ENCODE measurements at places on chromosomes 1 and 21.

GRCh38 chr1:91640877-91641526, 140.4 kb downstream of the CDC7 start:
- DNase-seq = no peak

DNA sequence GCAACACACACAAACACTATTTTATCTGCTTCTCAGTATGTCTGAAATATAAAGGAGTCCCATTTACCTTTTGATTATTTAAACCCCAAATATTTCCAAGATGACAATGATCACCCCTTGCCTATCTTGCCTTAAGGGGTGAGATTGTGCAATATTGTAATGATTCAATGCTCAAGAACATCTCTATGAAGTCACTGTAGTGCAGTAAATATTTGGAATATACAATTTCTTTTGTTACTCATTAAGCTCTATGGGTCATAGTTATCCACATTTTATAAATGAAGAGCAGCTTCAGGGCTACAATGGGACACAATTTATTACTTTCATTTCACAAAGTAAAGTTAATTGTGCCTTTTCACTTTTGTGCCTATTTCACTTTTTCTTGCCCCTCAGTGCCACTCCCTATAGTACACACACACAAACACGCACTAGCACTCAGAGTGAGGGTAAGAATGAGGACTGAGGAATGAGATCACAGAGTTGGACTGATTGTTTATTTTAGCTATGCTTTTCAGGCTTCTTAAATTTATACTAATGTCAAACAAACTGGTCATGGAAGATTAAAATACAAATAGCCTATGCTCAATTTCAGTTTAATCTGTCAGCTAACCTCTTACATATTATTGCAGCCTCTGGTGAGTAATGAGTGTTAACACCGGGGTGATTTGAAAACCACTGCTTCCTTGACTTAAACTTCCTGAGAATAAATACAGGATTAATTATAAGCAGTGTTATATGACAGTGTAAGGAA, 521.0 kb upstream of the B3GALT2 start:
- DNase-seq = no peak

DNA sequence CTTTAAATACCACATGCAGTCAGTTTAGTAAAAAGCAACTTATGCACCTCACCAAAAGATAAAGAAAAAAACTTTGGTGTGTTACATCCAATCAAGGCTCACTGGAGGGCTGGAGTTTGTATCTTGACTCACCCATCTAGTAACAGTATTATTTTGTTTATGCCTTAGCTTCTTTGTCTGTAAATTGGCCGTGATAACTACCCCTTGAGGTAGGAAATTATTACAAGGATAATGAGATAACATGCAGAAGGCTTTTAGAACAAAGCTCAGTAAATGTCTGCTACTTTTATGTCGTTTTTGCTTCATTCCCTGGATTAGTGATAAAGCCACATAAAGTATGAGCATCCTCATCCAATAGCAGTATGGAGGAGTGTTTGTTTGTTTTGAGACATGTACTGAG, 94.8 kb downstream of the ATP5PO start:
- DNase-seq = no peak

- DNase-seq = no peak
Observed at GRCh38 chr1:239538239-239538988, 152.0 kb downstream of the CHRM3 start.

GRCh38 chr1:84936116-84936810, 43.3 kb upstream of the LPAR3 start:
- DNase-seq = peak; percentile 26

GRCh38 chr1:200895443-200895789, 716 bp downstream of the INAVA start:
- DNase-seq = no peak

GRCh38 chr1:66352792-66353191, 181.2 kb upstream of the SGIP1 start:
- DNase-seq = no peak

GRCh38 chr1:8733484-8733883, 84.0 kb downstream of the RERE start:
- DNase-seq = no peak

- DNase-seq = no peak
Observed at GRCh38 chr1:113747376-113747775, 11.9 kb downstream of the PHTF1 start.

DNA sequence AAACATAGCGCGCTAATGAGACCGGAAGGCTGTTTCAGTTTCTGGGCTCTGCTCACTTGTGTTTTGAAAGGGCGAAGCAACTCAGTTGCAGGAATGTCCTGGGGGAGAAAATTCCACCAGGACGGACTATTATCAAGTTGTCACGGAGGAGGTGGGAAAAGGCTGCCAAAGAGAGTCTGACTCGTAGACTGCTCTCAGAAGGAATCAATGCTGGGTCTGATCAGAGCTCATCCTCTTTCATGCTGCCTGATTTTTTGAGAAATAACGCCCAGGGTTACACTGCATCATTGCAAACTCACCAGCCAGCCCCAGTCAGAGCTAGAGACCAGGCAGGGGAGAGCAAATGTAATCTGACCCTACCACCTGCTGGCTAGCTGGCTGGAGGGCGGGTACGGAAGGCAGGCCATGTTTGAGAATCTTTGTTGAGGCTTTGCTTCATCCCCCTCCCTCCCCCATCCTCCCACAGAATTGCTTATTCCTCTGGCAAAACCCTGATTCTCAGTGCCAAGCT, 36.4 kb upstream of the BCL9 start:
- DNase-seq = no peak

GRCh38 chr1:23601968-23602876, 42.9 kb upstream of the ID3 start:
- no peak for DNase-seq

GRCh38 chr1:31259746-31260145, 20.1 kb upstream of the NKAIN1 start:
- no peak for DNase-seq

DNA sequence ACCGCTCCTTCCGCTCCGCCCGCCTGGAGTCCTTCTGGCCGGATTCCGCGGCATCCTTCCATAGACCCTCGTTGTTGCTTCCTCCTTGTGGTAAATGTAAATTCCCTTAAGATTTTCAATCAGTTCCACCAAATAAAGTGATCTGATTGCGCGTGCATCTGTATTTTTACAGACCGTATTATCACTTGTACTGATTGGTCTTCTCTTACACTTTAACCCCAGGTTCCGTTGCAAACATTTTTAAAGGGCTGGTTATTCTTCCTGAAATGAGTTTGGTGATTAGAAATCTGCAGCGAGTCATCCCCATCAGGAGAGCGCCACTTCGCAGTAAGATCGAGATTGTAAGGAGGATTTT, 483 bp downstream of the YBEY start:
- DNase-seq = peak; percentile 20

GRCh38 chr1:58460469-58460868, 86.1 kb downstream of the OMA1 start:
- DNase-seq = no peak

DNA sequence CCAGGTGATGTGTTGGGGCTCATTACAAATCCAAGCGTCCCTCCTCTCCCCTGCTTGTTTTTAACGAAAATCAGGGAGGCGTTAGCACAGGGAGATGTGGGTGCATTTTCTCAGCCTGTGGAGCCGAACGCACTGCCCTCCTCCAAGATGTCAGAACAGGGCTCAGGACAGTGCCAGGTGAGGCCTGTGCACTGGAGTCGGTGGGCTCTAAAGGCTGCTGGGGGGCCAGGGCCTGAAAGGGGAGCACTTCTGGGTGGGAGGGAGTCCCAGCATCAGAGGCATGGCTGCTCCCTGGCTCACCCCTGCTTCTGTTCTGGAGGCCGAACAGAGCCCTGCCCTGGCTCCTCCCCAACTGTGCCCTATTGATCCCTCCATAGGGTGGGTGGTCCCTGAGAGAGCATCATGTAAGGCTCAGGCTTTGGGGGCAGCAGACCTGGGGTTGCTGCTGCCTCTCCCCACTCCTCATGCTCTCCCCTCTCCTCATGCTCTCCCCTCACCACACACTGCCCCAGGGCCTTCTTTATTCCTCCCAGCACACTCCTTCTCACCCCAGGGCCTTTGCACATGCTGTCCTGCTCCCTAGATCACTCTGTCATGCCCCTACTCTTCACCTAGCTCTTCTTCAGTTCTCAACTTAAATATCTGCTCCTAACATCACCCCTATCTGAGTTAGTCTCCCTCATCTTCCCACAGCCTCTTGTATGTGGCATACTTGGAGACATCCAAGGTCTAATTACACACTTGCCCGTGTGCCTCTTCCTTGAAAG, 725.2 kb downstream of the PTPRU start:
- no peak for DNase-seq

DNA sequence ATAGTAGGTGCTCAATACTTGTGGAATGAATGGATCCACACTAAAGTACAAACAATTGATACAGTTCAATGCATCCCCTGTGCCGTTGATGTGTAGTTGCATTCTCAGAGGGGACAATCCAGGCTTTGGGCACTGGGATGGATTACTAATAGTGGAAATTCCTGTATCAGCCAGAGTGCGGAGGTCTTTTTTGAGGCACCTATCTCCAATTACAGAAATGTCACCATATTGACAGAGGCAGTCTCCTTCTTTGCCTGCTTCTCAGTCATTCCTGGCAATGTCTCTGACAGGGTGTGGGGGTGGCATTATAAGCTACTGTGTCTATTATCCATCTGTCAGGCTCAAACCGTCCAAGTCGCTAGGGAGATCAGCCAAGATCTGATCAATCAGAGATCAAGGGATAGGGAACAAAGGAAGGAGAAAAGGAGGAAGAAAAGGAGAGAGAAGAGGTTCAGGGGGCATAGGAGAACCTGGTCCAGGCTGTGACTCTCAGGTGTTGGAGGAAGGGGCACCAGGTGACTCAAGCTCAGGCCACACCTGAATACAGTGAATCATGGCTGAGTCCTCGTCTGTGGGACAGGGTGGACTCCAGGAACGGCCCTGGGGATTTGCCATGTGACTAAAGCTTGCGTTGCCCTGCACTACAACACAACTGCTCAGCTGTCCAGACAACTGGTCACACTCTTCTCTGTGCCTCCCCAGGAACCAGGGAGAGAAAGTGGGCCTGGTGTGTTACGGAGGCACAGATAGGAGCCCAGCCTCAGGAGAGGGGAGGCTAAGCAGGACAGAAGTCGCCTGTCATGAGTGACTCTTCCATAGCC, 3.4 kb upstream of the LAMB3 start:
- DNase-seq = no peak

DNA sequence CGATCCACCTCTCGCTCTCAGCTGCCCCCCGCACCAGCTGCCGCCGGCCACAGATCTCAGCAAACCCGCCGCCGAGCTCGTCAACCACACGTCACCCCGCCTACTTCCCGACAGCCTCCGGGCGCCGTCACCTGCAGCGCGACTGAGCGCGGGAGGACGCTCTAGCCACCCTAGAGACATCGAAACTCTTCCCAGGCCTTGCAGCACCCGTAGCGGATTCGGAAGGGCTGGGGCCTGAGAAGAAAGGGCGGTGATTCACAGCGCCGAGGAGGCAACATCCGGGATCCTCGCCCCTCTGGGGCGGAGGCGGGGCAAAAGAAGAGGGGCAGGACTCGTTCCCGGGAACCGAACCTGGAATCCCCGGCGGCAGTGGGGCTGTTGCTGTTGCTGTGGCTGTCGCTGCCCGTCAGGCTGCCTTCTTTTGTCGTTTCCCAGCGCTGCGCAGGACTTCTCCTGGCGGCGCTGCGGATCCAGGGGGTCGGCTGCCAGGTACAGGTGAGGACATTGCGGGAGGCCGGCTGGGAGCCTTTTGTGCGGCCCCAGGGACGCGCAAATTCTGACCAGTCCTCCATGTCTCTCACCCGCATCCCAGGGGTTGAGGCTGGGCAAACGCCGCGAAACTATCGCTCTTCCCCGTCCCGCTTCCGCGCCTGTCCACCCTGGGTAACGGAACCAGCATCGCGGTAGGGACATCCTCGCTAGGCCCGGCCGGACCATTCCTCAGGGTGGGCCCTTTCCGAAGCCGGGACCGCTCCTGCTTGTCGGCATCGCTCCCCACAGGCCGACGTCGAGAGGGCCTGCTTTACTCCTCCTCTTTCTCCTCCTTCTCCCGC, at the start of the genes RO60 and UCHL5:
Gene RO60, plus strand, starts transcription at position 331 of the 833 bp plus-strand sequence. CDS start 9,443 bp downstream, outside the sequence.
Gene UCHL5, minus strand, starts transcription at position 79 of the 833 bp plus-strand sequence. CDS start 100 bp downstream, outside the sequence.
- DNase-seq = peak; percentile 70

GRCh38 chr1:207412845-207413244, 41.3 kb upstream of the CR2 start:
- no peak for DNase-seq

DNA sequence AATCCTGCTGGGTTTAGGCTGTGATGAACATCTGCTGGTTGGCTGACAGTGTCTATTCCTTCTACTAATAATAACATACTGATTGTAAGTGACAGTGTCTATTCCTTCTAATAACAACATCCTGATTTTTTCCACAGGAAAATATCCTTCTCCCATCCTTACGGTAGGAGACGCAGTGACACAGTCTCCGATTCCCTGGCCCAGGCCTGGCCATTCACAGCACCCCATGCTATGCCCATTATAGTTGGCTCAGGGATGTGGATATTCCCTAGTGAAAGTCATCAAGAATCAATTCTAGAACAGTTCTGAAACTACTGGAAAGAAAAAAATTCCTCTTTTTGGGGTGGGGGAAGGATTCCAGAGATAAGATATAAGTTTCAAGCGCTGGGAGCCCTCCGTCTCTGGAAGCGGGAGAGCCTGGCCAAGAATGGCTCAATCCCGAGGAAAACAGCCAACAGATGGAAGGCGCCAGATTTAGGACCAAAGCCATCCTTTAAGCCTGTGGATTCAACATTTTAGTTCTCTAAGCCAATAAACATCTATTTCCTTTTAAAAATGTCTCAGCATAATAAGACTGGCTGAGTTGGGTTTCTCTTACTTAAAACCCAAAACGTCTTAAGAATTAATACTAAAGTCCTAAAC, 88.6 kb downstream of the GPATCH2 start:
- no peak for DNase-seq

Data from GM18507 (cell line).